ENCODE measurements at places on chromosomes 11 and 22. TPM values are rescaled to one million over a fixed set of nuclear protein-coding genes. Genes with fewer than 3 reads are reported as not detected.

GRCh38 chr11:4680341-4680740 is 17.3 kb downstream of the OR51E2 start:
- DNase-seq, result no peak

- no peak for DNase-seq
Measured at GRCh38 chr11:121431820-121432526, 20.1 kb upstream of the SORL1 start.

- DNase-seq, result no peak
Measured at GRCh38 chr11:128294671-128295050, 292.7 kb downstream of the ETS1 start.

GRCh38 chr22:46688949-46689348 is 49.1 kb downstream of the CERK start:
- DNase-seq, result no peak

DNA sequence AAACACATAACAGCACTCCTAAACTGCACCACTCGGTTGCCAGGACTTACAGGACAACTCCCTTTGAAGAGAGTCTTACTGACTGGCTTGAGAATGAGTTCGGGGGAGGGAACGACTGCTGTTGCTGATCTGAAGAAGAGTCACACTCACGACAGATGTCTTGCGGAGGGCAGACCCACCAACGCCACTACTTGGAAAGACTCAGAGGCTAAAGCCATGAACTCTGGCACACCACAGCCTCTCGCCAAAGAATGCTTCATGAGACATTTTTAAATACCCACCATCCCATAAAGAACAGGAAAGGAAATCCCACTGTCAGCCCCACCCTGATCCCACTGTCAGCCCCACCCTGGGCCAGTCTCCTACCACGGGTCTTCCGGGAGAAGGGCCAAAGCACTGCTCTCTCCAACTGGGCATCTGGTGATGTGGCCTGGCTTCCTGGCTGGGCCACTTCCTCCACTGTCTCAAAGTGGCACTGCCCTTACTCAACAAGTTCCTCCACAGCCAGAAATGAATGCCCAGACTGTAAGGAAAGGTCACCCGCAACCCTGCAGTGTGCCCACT is 73.6 kb downstream of the MICAL3 start:
- no peak for DNase-seq

Gene ARHGAP8
- 1.7 TPM for total RNA-seq

Measured in tibial nerve (tissue), 4 donors.